Aorta (tissue), 5 donors: ENCODE measurements at places on chromosomes 5 and 9. TPM values are rescaled to one million over a fixed set of nuclear protein-coding genes. Genes with fewer than 3 reads are reported as not detected.

- no peaks in the 10 kb centered on the region for H3K27me3 ChIP-seq
- H3K27ac ChIP-seq = no peak overlapping the region
- no peak for DNase-seq
Observed at GRCh38 chr9:133877327-133877726, 114.8 kb downstream of the VAV2 start.

DNA sequence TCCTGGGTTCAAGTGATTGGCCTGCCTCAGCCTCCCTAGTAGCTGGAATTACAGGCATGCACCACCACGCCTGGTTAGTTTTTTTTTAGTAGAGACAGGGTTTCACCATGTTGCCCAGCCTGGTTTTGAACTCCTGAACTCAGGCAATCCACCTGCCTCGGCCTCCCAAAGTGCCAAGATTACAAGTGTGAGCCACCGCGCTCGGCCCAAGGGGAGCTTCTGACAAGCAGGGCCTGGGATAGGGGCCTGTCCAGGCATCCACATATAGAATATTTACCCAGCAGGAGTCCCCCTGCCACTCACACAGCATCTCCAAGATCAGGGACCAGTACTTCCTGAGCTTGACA is 10.1 kb downstream of the IRF1 start:
- H3K36me3 ChIP-seq = peaks cover 3% of the 10 kb centered on the region
- no peak overlapping the region for H3K27ac ChIP-seq
- H3K4me3 ChIP-seq = no peak overlapping the region
- no peaks in the 10 kb centered on the region for H3K4me1 ChIP-seq
- no peak for DNase-seq

DNA sequence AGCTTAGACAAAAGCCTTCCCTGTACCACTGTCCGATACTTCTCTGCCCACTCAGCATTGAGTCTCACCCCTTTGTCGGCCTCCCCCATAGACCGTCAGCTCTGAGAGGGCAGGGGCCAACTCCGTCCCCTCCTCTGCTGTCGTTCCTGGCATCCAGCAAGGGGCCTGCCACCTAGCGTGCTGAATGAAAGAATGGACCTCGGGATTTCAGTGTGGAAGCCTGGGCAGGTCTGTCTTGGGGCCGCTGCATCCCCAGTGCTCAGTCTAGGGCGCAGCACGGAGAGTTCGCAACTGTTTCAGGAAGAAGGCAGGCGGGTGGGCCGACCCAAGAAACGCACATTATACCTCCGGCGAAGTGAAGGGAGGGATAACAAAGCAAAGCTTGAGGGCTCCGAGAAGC is 1.5 kb upstream of the TOR1B start:
- no peak for DNase-seq
- H3K27ac ChIP-seq = no peak overlapping the region
- H3K4me1 ChIP-seq = no peaks in the 10 kb centered on the region
- H3K36me3 ChIP-seq = no peaks in the 10 kb centered on the region
- H3K27me3 ChIP-seq = no peaks in the 10 kb centered on the region
- no peak overlapping the region for H3K4me3 ChIP-seq

DNA sequence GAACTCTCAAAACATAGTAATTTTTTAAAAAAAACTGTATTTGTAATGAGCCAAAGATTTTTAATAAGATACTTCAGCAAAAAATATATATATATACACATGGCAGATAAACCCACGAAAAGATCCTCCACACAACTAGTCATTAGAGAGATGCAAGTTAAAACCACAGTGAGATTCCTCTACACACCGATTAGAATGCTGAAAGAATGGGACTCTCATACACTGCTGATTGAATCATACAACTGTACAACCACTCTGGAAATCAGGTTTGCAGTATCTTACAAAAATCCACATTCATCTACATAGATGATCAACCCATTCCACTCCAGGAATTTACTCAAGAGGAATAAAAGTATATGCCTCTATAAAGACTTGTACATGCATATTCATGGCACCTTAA is 43.7 kb downstream of the RASEF start:
- DNase-seq = no peak
- no peaks in the 10 kb centered on the region for H3K36me3 ChIP-seq
- no peak overlapping the region for H3K27ac ChIP-seq
- no peaks in the 10 kb centered on the region for H3K4me1 ChIP-seq

- H3K4me1 ChIP-seq = no peaks in the 10 kb centered on the region
- no peak overlapping the region for H3K4me3 ChIP-seq
- H3K27me3 ChIP-seq = no peaks in the 10 kb centered on the region
- no peak for DNase-seq
Observed at GRCh38 chr5:16773991-16774390, 157.2 kb upstream of the RETREG1 start.

DNA sequence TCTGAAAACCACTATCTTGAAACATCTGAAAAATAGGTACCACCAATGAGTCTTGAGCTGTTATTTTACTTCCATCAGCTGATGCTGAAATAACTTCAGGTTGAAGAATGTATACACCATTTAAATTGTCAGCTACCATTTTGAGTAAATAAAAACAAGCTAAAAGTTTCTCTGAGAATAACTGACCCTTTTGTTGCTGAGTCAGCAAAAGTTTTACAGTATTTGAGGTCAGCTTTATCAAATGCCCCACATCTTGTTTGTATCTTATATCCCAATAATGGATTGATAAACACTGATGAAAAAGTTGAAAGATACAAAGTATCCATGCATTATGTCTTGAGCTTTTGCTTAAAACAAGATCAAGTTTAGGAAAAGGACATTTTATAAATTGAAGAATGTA is 22.8 kb downstream of the CPLANE1 start:
- no peaks in the 10 kb centered on the region for H3K4me1 ChIP-seq
- DNase-seq = no peak
- H3K4me3 ChIP-seq = no peak overlapping the region
- no peak overlapping the region for H3K27ac ChIP-seq
- H3K36me3 ChIP-seq = no peaks in the 10 kb centered on the region

DNA sequence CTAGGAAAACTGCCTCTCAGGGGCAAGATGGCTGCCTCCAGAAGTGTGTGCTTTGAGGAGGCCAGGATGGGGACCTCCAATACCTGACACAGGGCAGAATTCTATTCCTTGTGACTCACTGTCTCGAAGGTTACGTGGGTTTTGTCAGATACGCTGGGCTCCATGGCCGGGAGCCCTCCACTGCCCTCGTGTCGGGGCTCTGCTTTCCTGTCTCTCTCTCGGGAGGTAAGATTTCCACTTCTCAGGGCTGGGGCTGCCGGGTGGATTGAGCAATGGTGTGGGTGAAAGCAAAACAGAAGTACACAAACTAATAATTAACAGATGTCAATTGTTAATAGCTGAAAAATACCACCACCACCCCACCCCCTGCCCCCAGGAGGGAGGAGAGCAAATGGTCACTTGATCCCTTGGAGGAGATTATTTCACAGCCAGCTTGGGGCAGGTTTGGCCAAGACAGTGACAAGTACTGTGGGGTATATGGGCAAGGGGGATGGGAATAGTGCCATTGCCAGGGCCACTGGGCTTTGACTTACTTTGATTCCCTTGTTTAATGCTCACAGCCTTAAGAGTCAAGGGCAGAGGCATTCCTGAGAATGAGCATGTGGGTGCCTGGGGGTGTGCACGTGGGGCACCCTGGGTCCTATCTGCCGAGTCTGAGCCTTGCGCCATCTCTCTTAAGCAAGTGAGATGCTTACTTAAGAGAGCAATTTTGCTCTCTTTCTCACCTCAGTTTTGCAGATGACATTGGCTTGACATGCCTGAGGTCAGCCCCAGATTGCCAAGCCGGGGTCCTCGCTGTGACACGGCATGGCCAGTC is 28.8 kb upstream of the DAB2IP start:
- H3K4me1 ChIP-seq = no peaks in the 10 kb centered on the region
- H3K27ac ChIP-seq = no peak overlapping the region
- H3K36me3 ChIP-seq = no peaks in the 10 kb centered on the region
- H3K4me3 ChIP-seq = no peak overlapping the region
- no peak for DNase-seq

- peaks cover 14% of the 10 kb centered on the region for H3K4me1 ChIP-seq
- no peaks in the 10 kb centered on the region for H3K36me3 ChIP-seq
- DNase-seq = peak; percentile 88
- no peak overlapping the region for H3K4me3 ChIP-seq
Observed at GRCh38 chr9:35341585-35341984, 148.3 kb upstream of the RUSC2 start.

DNA sequence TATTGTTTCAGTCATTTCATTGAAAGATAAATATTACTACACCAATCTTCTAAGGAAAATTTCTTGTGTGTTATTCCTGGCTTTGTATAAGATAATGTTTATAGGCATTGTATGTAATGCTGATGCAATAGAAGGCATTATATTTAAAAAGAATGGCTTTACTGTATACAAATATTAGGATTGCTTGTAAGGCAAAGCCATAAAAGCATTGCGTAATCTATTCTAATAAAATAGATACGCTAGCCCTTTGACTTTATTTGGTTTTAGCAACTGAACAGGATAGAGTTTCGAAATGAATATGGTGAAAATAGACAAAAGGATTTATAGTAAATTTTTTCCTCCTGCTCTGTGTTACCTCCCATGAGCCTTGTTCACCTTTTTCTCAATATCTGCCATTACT is 5.5 kb upstream of the LYSMD3 start:
- DNase-seq = no peak
- H3K36me3 ChIP-seq = no peaks in the 10 kb centered on the region
- no peak overlapping the region for H3K4me3 ChIP-seq
- no peaks in the 10 kb centered on the region for H3K4me1 ChIP-seq
- H3K27me3 ChIP-seq = no peaks in the 10 kb centered on the region
- no peak overlapping the region for H3K27ac ChIP-seq

GRCh38 chr9:68507130-68507805 is 33.4 kb downstream of the TMEM252 start:
- no peaks in the 10 kb centered on the region for H3K27me3 ChIP-seq
- peaks cover 3% of the 10 kb centered on the region for H3K4me1 ChIP-seq
- H3K27ac ChIP-seq = peak overlapping the region; percentile 85
- no peak overlapping the region for H3K4me3 ChIP-seq

- H3K27ac ChIP-seq = no peak overlapping the region
- H3K4me3 ChIP-seq = no peak overlapping the region
- H3K4me1 ChIP-seq = no peaks in the 10 kb centered on the region
- H3K36me3 ChIP-seq = no peaks in the 10 kb centered on the region
- no peaks in the 10 kb centered on the region for H3K27me3 ChIP-seq
- DNase-seq = no peak
Observed at GRCh38 chr9:117120061-117120460, 294.8 kb downstream of the ASTN2 start.

DNA sequence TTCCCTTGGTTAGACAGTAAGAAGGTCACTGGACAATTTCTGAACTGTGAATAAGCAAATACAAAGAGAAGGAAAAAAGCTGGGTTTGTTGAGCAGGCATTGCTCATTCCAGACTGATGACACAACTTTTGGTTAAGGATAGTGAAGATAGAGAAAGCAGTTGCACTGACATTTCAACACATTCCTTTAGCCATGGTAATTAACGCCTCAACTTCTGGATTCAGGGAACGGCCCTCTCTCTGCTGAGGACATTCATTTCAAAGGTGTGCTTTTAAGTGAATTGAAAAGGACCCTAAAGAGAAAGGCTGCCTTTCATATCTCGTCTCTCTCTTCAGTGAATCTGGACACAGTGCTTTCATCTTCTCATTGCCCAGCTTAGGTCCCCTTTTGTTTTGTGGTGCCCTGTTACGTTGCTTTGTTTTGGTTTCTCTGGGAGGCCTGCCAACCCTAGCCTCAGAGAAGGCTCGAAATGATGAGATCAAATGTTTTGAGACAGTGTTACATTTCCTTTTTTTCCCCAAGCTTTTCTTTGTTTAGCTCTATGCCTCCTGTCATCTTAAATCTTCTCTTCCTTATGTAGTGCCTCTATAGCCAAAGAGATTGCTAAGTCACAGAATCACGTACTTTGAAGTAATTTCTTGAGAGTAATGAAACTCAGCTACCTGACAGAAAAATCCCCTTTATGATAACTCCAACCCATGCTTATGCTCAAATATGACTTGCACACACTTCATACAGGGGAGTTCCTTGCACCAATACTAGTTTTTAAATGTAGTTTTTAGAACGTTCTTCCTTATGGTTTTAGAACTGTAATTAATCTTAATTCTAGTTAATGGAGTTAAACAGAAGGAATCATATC is 94.4 kb upstream of the IFNE start:
- H3K4me1 ChIP-seq = no peaks in the 10 kb centered on the region
- H3K27me3 ChIP-seq = no peaks in the 10 kb centered on the region
- H3K36me3 ChIP-seq = no peaks in the 10 kb centered on the region
- DNase-seq = no peak
- H3K27ac ChIP-seq = no peak overlapping the region

DNA sequence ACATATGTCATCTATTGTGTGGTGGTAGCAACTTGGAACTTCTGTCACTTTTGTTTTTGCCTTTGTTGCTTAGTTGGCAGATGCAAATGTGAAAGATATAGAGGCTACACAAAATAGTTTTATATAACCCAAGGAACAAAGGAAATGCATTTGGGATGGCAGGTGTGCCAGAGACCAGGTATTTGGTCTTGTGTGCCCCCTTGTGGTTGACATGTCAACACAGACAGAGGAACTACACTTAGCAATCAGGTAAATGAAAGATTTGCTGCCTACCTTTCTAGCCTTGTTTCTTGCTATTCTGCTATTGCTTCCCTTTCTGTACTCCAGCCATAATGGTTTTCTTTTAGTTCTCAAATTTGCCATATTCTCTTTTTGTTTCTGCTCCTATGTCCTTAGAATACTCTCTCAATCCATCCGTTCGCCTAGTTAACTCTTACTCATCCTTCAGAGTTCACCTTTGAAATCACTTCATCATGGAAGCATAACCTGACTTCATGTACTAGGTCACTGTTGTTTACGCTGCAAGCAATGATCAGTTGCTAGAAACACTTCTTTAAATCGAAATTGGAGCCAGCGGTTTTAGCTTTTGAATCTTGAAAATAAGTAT is 119.5 kb downstream of the TRPM3 start:
- no peaks in the 10 kb centered on the region for H3K36me3 ChIP-seq
- no peak for DNase-seq
- peaks cover 10% of the 10 kb centered on the region for H3K4me1 ChIP-seq
- H3K27me3 ChIP-seq = peaks cover 1% of the 10 kb centered on the region

DNA sequence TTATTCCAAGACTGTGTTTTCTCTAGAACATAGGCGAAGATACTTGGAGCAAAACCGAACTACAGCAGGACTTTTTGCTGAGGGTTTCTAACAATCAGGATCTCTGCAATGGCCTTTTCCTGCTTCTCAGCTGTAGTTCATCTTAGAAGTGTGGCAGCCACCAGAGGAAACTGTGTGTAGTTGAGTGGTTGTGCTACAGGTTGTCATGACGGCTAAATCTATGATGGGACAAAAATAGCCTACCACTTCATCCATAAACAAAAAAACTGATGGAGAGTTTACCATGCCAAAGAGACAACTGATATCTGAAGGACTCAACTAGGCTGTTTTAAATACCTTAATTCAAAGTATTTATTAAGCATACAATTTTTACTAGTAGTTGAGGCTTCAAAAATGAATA is 28.2 kb upstream of the DMAC1 start:
- no peak overlapping the region for H3K4me3 ChIP-seq
- H3K27ac ChIP-seq = no peak overlapping the region
- H3K27me3 ChIP-seq = no peaks in the 10 kb centered on the region
- no peak for DNase-seq

SMC2 gene
- total RNA-seq = 6.3 TPM

ERAP2 gene
- 10.8 TPM for total RNA-seq

ANKRD18B gene
- total RNA-seq = not detected

NRARP gene
- 26.6 TPM for total RNA-seq

LCN2 gene
- total RNA-seq = 0.84 TPM

EFNA5 gene
- total RNA-seq = 11.8 TPM

ACTL7A gene
- not detected for total RNA-seq
